BJ (cell line): ENCODE measurements at places on chromosomes 7 and 10. TPM values are rescaled to one million over a fixed set of nuclear protein-coding genes. Genes with fewer than 3 reads are reported as not detected.

GRCh38 chr10:31399631-31400030 is 80.6 kb downstream of the ZEB1 start:
- DNase-seq = no peak

Gene ANXA8
- polyA plus RNA-seq = 0.27 and 0.42 TPM in 2 replicates

GRCh38 chr10:68434657-68435056 is 27.6 kb upstream of the RUFY2 start:
- no peak for DNase-seq

DNA sequence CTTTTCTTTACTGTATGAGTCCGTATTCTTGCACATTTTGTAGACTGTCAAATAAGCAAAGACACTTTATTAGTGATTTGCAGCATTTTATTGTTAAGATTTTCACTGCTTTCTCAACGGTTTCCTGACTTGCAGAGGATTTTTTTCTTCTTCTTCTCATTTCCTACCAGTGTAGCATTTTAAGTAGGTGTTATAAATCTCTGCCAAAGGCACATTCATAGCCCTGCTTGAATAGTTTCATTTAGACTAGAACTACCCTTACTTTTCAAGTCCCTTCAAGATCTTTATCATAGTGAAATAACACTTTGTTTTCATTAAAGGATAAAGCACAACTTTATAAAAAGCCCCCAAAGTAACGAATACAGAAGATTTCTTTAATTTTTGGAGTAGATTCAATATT is 271.4 kb downstream of the TSPAN12 start:
- no peak for DNase-seq

Gene GHRHR
- polyA plus RNA-seq = not detected in 2 replicates

Gene SLC18A3
- polyA plus RNA-seq = not detected in 2 replicates

GRCh38 chr7:27031289-27032172 is 64.3 kb downstream of the HOXA1 start:
- DNase-seq = peak; percentile 31

Gene SYNPO2L
- 0.04 and 0.05 TPM in 2 replicates for polyA plus RNA-seq

Gene TSPAN12
- polyA plus RNA-seq = 0.25 TPM in 1 of 2 replicates, not detected in the other

GRCh38 chr10:126240483-126240882 is 147.8 kb downstream of the ADAM12 start:
- DNase-seq = no peak

Gene SLC13A4
- 0.04 TPM in 2 replicates for polyA plus RNA-seq

Gene TRIM73
- polyA plus RNA-seq = 0.39 and 0.59 TPM in 2 replicates

DNA sequence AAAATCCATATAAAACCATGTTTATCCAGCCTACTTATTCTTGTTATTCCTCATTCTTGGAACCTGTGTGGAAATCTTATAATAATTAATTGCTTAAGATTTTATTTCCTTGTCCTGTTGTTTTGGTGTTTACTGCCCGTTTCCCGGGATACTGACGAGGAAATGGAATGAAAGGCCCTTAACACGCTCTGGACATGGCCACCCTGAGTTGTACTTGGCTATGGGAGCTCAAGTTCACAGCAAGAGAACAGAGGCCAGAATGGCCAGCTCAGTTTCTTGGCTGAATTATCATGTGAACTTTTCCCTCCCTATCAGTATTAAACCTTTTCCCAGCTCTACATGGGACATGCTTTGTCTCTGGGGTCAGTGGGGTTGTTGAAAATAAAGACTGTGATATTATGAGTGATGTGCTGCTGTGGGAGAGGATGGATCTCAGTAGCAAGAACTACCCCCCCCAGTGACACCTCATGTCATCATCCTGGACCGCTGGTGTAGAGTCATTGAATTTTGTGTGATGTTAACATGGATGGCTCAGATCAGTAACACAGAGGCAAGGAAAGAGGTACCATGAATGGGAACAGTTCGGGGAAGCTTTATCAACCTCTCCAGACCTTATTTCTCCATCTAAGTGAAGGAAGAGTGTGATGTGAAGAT is 87.0 kb upstream of the IGFBP3 start:
- DNase-seq = no peak

Gene IFIT1B
- polyA plus RNA-seq = not detected in 2 replicates

Gene SPDYE2B
- not detected in 2 replicates for polyA plus RNA-seq

- DNase-seq = no peak
These were observed 13.5 kb upstream of the CSGALNACT2 start for GRCh38 chr10:43124574-43125273.

DNA sequence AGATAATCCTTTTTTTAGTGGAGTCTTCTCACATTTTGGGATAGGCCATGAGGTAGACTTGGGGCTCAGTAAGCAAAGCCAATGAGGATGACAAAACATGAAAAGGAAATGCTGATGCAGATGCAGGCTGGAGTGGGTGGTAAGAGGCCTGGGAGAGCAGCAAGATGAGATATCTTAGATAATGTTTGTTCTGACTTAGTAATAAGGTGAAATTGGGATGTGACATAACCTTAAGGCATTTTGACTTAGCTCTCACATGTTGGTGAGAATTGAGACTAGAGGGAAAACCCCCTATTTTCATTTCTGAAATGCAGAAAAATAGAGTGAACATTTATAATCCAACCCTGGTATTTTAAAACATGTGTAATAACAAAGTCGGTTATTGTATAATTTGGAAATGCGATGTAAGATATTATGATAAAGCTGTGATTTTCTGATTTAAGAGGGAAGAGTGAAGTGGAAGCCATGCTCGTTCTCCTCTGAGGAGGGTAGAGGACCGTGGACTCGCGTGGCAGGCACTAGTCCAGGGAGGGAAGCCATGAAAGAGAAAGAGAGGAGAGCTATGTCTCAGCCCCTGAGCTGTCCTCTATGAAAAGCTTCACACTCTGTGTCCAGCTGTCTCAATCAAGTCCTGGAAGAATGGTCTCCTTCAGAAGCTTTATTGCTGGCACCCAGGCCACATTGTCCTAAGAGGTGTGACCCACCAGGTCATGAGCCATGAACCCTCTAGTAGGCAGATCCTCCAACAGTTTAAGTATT is 57.3 kb downstream of the ST7 start:
- no peak for DNase-seq

GRCh38 chr7:44311561-44312495 is 13.6 kb downstream of the CAMK2B start:
- DNase-seq = no peak

DNA sequence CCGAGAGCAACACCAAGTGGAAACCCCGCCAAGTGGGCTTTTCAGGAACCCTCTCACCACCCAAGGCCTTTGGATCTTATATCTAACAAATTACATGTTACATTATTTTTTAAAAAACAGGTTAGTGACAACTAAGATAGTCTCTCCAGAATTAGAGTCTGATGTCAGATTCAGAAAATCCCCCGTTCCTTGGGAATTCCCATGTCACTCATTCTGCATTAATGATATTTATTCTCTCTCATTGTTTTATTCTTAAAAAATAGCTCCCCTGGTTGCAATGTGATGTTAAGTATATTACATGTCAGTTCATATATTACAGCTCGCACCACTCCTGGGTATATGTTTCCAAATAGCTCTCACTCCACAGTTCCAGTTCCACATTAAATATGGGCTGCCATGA is 81.8 kb downstream of the WNT2 start:
- DNase-seq = no peak

- no peak for DNase-seq
These were observed 244.5 kb downstream of the XPNPEP1 start for GRCh38 chr10:109678857-109679256.

- peak; percentile 68 for DNase-seq
These were observed 74.7 kb downstream of the FRMPD2 start for GRCh38 chr10:48199580-48200377.

Gene LIPA
- 80.3 and 145 TPM in 2 replicates for polyA plus RNA-seq

Gene ZNF487
- 4.5 and 4.9 TPM in 2 replicates for polyA plus RNA-seq

GRCh38 chr7:13797545-13797944 is 191.9 kb downstream of the ETV1 start:
- DNase-seq = no peak

GRCh38 chr10:119199231-119199992 is 8.0 kb upstream of the GRK5 start:
- no peak for DNase-seq

Gene LHPP
- polyA plus RNA-seq = 17.9 and 23.8 TPM in 2 replicates

GRCh38 chr7:27375958-27376357 is 133.4 kb downstream of the EVX1 start:
- no peak for DNase-seq

GRCh38 chr10:51100221-51100620 is 25.9 kb downstream of the PRKG1 start:
- DNase-seq = no peak

DNA sequence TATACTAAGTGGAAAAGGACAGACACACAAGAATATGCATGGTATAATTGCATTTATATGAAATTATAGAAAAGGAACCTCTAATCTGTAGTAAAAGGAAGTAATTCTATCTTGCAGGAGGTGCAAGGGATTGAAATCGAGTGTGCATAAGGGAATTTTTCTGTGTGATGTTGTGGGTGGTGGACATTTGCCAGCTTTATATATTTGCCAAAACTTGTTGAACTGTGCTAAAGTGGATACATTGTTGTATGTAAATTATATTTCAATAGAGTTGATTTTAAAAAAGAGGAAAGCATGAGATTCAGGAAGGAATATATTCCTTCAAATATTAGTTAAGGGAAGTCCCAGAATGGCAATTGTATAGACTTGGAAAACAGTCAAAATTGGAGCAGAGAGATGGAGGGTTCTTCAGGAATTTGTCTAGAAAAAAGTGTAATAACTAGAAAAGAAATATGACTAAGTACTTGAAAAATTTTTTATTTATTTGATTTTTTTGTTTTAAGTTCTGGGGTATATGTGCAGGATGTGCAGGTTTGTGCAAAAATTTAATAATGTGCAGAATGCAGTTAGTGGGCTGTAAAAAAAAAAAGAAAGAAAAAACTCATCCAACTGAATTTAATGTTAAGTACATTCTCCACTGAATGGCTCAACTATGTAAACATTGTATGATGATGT is 96.1 kb downstream of the ARL4A start:
- DNase-seq = no peak

- DNase-seq = no peak
These were observed 250.0 kb downstream of the HGF start for GRCh38 chr7:81519886-81520285.

Gene ICA1
- 0.15 and 0.60 TPM in 2 replicates for polyA plus RNA-seq

DNA sequence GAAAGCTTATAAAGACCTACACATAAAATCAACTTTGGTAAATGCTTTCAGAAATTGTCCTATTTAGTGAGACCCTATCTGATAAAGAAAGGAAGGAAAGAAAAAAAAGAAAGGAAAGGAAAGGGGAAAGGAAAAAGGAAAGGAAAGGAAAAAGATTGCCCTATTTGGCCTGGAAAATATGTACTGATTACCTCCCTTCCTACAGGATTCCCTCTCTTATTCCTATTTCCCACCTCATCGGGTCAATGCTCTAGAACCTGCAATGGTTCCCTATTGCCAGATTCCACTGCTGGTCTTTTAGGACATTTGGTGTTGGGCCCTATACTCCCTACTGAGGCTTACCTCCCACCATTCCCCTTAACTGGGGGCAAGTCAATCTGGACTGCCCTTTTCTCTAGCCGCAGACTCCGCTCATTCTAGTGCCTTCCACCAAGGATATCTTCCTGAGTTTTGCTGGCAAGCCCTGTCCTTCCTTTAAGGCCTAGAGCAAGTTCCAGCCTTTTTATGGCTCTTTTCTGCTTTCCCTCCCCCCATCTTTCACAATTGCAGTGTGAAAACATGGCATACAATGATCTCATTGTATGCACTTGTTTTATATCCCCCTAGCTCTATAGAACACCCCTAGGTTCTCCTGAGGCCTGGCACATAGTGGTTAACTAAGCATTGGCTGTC is 4.4 kb downstream of the DDIT4 start:
- DNase-seq = no peak

Gene FOXP2
- polyA plus RNA-seq = 0.59 and 0.66 TPM in 2 replicates

DNA sequence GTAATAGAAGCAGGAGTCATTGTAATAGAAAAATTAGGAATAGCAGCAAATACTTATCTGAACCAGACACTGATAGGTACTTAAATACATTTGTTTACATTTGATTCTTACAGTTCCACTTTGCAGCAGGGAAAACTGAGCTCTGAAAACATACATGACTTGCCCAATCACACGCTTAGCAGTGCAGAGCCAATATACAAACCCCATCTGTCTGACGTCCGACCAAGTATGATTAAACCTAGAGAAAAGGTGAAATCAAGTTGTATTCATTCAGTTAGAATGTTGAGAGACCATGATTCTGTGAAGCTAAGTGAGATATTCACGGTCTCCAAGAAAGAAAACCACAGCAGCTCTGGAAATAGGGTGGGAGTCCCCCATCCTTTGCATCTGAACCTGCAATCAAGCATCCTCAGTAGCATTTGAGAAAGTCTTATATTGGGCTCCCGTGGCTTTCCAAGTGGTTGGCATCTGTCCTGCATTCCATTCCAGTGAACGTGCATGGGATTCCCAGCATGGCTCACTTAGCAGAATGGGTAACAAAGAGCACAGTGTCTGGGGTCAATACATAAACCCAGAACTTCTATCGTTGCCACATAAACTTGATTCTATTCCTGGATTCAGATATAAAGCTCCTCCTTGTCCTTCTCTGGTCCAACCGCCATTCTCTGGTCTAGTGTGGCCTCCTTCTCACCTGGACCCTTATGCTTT is 148.7 kb upstream of the RSU1 start:
- peak; percentile 86 for DNase-seq

DNA sequence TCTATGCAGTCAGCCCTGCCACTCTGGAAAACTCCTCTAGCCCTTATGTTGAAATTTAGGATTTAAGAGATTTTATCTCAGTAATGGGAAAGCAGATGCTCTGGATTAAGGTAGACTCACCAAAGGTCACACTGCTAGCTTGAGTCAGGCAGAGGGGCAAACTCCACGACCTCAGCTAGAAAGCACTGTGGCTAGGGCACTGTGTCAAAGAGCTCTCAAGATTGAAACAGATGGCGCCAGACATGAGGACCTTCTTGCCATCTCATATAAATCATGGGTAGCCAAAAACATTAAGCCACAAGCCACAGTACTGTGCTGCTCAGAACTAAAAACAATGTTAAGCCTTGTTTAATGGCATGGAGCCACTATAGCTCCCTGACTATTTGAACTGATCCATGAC is 188.7 kb downstream of the DNAJC1 start:
- DNase-seq = no peak

- no peak for DNase-seq
These were observed 6.8 kb downstream of the LMBR1 start for GRCh38 chr7:156886020-156886795.
